Activated naive CD4-positive, alpha-beta T cell treated with anti-CD3 and anti-CD28 coated beads for 36 hours (primary cell): ENCODE measurements at places on chromosomes 12 and 14.
A peak's percentile ranks its signal among the peaks of the same experiment; 100 is the strongest.

DNA sequence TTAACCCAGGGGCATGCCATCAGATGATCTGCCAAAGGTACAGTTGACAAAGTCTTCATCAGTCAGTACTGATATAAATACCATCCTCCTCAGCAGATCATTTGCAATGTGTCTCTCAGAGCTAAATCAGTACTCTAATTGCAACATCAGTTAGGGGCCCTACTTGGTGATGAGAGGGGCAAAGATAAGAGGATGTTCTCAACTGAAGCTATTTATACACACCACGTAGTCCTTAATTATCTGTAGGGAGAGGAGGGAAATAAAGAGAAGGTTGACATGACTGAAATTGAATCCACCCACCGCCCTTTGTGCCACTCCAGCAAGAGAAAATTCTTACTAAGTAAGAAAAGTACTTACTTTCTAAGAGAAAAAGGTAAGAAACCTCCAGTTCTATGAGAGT is 157.8 kb upstream of the NUDT4 start:
- no peak for DNase-seq

- DNase-seq: no peak
Measured at GRCh38 chr14:28571636-28572035, 195.0 kb upstream of the FOXG1 start.

- no peak for DNase-seq
Measured at GRCh38 chr12:47014474-47014873, 64.9 kb upstream of the PCED1B start.

DNA sequence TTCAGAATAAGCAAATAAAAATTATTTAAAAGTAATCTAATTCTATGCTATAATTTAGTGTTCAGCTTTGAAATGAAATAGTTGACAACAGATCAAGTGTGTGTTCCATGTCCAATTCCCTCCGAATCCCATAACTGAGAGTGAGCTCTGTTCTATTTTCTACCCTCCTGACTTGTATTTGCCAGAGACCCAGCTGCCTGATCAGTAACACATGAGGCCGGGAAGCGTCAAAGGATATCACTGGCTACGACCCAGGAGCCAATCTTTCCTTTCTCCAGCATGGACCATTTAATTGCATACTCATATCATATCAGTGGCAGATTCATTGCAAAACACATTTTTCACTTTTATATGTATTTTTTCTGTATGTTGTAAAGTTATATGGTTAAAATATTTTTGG is 108.8 kb upstream of the TSPAN8 start:
- DNase-seq: no peak

DNA sequence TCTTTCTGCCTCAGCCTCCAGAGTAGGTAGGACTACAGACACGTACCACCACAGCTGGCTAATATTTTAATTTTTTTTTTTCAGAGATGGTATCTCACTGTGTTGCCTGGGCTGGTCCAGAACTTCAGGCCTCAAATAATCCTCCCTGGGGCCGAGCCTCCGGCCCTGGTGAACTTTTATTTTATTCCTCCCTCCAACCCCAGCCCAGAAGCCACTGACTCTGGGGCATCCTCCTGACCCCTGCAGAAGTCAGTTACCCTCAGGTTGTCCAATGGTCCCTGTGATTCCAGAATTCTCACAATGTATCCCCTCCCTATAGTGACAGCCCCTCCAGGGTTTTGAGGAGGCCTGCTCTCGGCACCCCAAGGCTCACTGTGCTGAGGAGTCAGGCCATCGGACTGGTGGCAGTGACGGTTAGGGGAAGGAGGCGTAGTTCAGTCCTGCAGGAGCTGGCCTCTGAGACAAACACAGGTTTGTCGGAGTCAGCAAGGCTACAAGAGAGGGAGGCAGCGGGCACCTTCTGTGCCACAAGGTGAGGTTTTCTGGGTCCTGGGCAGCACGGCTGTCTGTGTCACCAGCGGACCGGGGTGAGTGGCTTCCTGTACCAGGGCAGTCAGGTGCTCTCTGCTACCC is 19.4 kb upstream of the FIGNL2 start:
- DNase-seq: no peak

- no peak for DNase-seq
Measured at GRCh38 chr14:93200553-93200952, 6.3 kb downstream of the GON7 start.

GRCh38 chr12:106285982-106286381 is 16.6 kb upstream of the TCP11L2 start:
- no peak for DNase-seq

DNA sequence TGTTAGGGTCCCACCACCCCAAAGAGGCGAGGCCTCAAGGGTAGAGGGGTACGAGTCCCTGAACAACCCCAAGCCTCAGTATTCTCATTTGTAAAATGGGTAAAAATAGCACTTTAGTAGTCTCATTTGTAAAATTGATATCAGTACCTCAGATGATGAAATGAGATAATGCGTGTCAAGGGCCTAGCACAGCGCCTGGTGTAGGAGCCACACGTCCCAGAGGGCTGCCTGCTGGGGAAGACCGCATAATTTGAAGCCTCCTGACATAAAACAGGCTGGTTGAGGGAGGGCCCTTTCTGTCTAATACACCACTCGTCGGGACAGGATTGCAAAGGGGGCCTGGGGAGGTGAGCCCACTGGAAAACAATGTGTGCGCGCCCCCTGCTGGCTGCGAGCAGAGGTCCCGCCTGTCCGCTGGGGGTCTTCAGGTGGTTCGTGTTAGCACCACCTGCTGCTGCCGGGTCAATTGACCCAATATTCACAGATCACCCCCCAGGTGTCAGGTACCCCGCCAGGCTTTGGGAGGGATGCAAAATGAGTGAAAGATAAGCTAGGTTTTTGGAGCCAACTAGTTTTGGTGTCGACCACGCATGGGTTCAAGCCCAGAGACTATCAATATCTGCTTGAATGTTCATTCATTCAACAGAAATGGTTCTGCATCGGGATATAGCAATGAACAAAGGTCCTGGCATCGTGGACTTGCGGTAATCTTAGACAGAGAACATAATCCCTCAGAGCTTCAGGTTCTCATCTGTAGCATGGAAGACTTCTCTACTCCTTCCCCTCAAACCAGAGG is 24.7 kb upstream of the IRF2BPL start:
- DNase-seq: peak; percentile 86
